Activated CD8-positive, alpha-beta memory T cell treated with anti-CD3 and anti-CD28 coated beads for 24 hours (primary cell): ENCODE measurements at places on chromosomes 6 and 20.

- DNase-seq: no peak
These were observed 1088.2 kb upstream of the CITED2 start for GRCh38 chr6:140462453-140463311.

DNA sequence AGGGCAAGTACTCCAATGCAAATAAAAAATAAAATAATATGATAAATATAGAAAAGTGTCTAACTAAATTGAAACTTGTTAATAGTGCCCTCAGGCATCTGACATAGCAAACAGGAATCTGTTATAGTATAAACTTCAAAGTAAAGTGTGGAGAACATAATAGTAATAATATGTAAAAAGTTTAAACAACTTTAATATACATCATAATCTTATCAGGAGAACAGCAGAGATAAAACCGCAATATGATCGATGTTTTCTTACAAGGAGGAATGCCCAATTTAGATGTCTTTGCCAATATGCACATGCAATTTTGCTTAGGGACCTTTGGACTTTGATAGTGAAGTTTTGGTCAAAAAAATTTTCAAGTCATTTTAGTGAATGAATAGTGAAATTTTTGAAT, 514.8 kb upstream of the IMPG1 start:
- no peak for DNase-seq

DNA sequence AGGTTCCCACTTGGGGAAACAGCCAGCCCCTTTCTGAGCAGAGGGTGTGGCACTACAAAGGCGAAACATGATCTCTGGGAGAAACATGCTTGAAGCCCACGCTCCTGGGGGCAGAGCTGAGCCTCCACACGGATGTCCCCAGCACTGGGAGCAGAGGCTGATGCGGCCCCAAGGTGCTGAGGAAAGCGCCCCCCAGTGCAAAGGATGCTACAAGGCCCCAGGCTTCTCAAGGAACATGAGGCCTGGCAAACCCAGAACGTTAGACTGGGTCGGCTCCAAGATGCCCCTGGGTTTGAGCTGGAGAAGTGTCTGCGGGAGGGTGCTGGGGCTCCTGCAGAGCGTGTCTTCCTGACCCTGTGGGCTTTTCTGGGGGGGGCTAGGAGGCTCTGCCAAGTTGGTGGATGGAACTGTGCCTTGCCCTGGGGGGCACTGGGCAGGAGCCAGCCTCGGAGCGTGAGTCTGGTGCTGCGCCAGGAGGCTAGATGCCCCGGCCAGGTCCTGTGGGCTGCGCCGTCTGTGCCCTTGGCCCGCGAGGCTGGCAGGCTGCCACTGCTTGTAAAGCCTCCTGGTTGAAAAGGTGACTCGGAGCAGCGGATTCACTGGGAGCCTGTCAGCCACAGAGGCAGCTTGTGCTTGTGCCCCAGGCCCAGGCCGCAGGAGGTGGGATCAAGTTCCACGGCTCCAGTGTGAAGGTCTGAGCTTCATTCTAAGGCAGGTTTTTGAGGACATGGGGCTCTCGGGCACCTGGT, 8.1 kb downstream of the SYNJ2 start:
- DNase-seq: no peak

- no peak for DNase-seq
These were observed 46.4 kb downstream of the CD109 start for GRCh38 chr6:73742433-73742832.
